ENCODE measurements at places on chromosomes 4 and X. TPM values are rescaled to one million over a fixed set of nuclear protein-coding genes. Genes with fewer than 3 reads are reported as not detected.

Gene GAGE1
- total RNA-seq: not detected

Gene PGAM4
- not detected for total RNA-seq

- no peak for DNase-seq
- H3K4me3 ChIP-seq: no peak overlapping the region
- H3K27ac ChIP-seq: no peak overlapping the region
- H3K4me1 ChIP-seq: no peaks in the 10 kb centered on the region
These were observed 474.0 kb upstream of the NDST3 start for GRCh38 chr4:117560329-117560728.

GRCh38 chrX:133999031-133999705 lies 13.8 kb upstream of the GPC3 start:
- no peak overlapping the region for H3K4me3 ChIP-seq
- no peak overlapping the region for H3K27ac ChIP-seq
- no peaks in the 10 kb centered on the region for H3K36me3 ChIP-seq
- H3K4me1 ChIP-seq: no peaks in the 10 kb centered on the region

DNA sequence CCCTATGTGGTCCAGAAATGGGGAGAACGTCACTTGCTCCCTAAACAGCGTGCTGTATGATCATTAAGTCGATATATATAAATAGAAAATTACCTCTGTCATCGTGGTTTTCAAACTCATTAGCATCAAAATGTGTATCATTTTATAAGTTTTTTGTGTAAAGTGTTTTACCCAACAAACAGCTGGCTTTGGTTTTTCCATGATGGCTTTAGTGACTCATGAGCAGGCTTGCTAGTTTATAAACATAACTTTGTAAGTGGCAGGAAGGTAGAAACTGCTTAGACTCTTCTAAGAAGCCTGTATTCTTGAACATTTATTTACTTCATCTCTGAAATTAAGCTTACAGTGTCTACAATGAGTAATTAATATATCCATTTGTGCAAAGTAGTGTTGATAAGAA lies 108.4 kb upstream of the DIPK2B start:
- H3K36me3 ChIP-seq: no peaks in the 10 kb centered on the region
- H3K27me3 ChIP-seq: no peaks in the 10 kb centered on the region
- no peak overlapping the region for H3K4me3 ChIP-seq
- no peak overlapping the region for H3K27ac ChIP-seq
